Astrocyte of the spinal cord (primary cell): ENCODE measurements at places on chromosomes 6 and 20.

- DNase-seq = peak; percentile 24
Measured at GRCh38 chr20:39631557-39631956, 669.4 kb downstream of the DHX35 start.

- DNase-seq = no peak
Measured at GRCh38 chr6:154917941-154918340, 77.2 kb upstream of the TIAM2 start.

DNA sequence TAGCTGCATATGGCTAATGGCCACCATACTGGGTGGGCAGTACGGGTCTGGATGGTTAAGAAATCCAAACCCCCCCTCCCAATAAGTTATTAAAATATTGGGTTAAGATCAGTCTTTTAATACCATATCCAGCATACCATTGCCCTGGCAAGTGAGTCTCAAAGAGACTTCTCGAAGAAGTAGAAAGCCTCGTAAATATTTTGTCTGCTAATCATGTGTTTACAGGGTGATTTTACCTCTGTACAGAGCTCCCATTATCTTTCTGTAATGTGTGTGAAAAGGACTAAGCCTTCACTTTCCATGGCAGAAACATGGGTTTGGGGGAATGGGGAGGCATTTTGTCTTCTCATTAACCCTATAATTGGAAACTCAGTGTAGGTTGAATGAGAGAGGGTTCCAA lies 174.7 kb upstream of the LAMP5 start:
- DNase-seq = no peak

DNA sequence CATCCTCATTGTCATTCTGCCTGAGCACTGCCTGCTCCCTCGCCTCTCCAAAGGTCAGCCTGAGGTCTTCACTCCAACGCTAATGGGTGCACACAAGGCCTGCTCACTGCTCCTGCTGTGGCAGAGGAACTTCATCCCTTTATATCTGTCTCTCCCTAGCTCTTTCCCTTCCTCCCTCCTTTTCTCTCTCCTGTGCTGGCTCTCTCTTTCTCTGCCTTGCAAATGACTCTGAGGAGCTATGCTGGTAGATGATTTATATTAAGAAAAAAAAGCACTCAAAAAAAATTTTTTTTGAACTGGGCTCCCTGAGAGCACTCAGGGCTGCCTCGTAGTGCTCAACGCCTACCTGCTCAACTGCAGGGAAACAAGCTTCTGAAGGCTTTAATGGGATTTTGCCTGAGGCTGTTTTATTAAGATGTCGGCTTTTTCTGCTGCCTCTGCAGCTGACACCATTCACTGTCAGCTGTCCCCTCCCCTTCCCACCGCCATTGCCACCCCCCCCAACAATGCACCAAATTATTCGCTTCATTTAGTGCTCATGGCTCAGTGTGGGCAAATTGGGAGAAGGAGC lies 137.7 kb upstream of the DEFB112 start:
- DNase-seq = no peak

DNA sequence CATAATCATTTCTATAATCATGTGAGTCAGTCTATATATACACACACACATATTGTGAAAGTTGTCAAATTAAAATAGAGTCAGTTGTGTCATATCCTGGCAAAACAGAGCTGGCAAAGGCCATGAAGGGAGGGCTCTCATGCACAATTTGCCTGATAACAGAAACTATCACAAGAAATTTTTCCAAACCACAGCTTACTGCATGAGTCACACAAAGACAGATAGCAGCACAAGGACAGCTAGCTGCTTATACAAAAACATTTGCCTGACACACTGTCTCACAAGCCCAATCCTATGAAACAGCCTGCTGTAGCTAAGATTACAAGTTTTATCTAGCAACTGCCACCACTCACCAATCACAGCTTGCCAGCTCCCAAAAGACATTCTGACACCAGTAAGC lies 848.5 kb upstream of the MAN1A1 start:
- peak; percentile 69 for DNase-seq

- DNase-seq = no peak
Measured at GRCh38 chr6:130574146-130574545, 208.3 kb downstream of the TMEM200A start.

GRCh38 chr20:36305602-36306551 lies at the start of gene DLGAP4:
Gene DLGAP4, plus strand, starts transcription at chr20:36306339. Its CDS starts 125,379 bp downstream, at chr20:36431718.
- DNase-seq = no peak

DNA sequence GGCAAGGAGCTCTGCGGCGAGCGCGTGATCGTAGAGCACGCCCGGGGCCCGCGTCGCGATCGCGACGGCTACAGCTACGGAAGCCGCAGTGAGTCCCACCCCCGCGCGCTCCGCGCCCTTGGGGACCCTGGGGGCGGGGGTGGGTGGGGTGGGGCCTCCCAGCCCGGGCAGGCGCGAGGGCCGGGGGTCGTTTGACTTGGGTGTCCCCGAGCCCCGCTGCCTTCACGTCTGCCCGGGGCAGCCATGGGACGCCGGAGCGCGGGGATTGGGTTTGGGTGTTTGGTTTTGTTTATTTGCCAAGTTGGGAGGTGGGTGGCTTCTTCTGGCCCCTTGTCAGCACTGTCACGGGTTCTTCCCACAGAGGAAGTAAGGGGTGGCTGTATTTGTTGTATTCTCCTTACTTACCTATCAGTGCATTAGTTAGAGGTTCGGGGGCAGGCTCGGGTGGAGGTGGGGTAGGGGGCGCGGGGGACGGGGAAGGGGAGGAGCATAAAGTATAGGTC lies 777 bp downstream of the SRSF6 start:
- DNase-seq = no peak

DNA sequence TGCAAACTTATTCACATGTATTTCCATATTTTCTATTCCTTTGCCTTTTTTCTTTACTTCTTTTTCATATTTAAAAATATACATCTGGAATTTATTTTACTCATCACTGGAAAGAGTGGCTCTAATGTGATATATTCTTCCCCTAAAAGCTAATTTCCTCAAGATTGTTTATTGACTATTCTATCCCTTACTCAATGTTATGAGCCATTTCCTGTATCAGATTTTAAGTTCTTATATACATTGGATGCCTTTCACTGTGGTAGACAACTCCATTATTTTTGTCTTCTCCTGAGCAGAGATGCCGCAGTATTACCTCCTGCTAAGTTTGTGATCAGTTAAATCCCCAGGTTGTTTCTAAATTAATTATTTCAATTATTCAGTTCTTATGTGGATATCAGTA lies 418.4 kb upstream of the JAG1 start:
- DNase-seq = no peak

DNA sequence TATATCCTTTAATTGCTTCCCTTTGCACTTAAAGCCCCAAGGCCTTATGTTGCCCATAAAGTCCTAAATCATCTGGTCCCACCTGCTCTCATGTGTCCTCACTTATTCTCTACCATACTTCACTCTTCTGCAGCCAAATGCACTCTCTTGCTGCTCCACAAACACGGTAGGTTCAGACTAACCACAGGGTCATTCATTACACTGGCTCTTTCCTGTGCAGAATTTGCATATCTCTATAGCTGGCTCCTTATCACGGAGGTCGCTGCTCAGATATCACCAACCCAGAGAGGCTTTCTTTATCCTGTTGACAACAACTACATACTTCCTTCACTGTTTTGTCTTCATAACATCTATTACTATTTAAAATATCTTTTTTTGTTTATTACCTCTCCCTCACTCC lies 86.8 kb downstream of the MOXD1 start:
- no peak for DNase-seq

- no peak for DNase-seq
Measured at GRCh38 chr6:161056451-161056850, 64.9 kb downstream of the MAP3K4 start.

DNA sequence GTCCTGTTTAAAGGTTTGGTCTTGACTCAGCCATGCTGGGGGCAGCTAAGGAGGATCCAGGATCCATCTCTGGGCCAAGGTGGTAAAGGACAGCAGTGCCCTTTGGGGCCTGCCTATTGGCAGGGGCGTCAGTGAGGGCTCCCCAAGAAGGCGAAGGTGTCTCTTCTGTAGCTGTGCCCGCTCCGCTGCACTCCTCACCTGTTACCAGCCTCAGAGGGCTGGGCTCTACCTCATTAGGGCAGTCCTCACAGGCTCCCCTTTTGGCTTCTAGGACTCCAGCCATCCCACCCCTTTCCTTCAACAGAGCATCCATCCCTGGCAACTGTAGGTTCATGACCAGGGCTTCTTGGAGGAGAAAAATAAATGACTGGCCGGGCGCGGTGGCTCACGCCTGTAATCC lies 10.3 kb downstream of the FRS3 start:
- no peak for DNase-seq

GRCh38 chr6:147856687-147857086 lies 348.2 kb downstream of the SAMD5 start:
- DNase-seq = no peak

- DNase-seq = peak; percentile 52
Measured at GRCh38 chr6:73648166-73648565, 5.6 kb downstream of the SLC17A5 start.
